ENCODE measurements at places on chromosomes 5 and 9.

DNA sequence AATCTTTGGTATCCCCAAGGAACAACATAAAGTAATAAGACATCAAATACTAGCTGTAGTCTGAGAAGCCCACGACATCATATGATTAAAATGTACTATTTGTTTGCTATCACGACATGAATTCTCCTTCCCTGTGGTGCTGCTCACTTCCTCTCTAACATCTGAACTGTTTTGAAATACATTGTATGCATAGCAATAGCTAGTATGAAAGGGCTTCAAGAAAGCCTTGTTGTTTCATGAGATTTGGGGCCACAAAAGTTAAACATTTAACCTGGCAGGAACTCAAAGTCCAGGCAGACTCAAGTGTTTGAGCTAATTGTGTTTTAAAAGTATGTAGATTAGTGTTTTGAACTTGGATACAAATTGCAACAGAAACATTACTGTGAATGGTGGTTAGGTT, 237.4 kb upstream of the PTGER4 start:
- ATAC-seq = no peak

- ATAC-seq = no peak
Measured at GRCh38 chr5:76522103-76522935, 100.9 kb downstream of the F2RL2 start.

DNA sequence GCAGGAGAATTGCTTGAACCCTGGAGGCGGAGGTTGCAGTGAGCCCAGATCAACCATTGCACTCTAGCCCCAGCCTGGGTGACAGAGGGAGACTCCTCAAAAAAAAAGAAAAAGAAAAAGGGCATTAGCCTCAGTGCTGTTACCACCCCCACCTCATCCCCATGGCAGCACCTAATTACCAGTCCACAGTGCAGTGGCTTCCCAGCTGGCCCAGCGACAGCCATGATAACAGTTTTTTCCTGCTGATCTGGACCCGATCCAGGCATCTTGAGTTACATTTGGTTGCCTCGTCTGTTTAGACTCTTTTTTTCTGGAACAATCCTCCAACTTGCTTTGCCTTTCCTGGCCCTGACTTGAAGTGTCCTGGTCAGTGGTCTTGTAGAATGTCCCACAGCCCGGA, 24.4 kb downstream of the NCS1 start:
- ATAC-seq = no peak

GRCh38 chr9:123225995-123226394, 42.4 kb downstream of the STRBP start:
- no peak for ATAC-seq

GRCh38 chr5:40681363-40682153, 1.8 kb downstream of the PTGER4 start:
- ATAC-seq = no peak

DNA sequence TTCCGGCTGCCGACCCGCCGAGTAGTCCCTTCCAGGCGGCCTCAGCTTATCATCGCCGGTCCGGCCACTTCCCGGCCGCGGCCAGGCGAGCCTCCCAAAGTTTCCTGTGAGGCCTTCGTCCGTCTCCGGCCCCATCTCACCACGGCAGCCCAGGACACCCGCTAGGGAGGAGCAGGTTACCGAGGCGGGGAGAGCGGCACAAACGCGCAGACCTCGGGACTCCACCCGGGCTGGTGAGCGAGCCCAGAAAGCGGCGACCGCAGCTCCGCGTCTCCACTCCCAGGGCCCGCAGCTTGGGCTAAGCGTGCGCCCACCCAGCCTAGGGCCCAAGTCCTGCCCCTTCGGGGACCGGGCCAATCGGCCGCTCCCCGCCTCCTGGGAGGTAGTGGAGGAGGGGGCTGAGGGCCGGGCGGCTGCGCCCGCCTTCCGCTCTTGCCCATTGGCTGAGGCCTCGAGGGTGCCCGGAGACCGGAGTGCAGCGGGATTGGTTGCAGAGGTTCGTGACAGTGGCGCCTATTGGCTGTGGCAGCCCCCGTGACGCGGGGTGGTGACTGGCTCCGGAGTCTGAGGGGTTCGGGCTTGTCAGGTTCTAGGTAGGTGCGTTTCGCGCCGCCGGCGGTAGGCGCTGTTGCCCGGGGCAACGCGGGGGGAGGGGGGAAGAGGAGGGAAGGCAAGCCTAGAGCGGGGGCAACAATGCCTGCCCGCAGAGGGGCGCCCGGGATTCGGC, 867 bp downstream of the FER start:
- ATAC-seq = peak; percentile 98

- ATAC-seq = no peak
Measured at GRCh38 chr9:123360161-123361085, 4.4 kb downstream of the CRB2 start.

DNA sequence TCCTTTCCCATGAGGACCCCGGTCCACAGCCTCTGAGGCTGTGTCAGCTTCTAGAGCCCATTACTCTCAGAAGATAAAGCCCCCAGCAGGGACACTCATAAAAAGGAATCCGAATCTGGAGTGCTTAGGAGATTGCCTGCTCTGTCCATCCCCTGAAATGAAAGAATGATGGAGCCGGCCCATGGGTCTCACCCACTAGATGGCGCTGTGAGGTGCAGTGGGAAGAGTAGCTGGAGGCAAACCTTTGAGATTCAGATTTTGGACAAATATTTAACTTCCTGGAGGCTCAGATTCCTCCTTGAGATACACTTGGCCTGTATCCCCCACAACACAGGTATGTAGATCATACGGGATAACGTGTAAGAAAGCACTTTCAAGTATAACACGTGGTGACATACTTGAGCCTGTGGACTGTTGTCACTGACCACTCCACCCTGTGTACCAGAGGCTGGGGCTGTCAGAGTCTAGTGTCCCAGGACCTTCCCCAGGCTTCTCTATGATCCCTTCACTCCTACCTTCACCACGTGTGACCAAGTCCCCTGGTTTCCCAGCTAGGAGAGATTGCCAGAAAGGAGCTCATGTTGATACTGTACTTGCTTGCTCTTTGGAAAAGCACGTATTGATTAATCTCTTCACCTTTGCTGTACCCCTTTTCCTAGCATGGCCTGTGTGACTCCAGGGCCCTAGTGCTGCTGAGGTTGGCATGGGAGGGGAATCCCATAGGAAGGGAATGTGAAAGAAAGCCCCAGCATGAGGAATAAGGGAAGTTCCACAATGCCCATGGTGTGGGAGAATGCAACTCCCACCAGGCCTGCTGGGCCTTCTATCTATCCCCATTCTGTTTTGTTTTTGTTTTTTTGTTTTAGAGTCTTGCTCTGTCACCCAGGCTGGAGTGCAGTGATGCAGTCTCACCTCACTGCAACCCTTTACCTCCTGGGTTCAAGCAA, 32.1 kb downstream of the TRMO start:
- ATAC-seq = no peak

GRCh38 chr9:101387871-101388506, 3.2 kb upstream of the BAAT start:
- no peak for ATAC-seq

DNA sequence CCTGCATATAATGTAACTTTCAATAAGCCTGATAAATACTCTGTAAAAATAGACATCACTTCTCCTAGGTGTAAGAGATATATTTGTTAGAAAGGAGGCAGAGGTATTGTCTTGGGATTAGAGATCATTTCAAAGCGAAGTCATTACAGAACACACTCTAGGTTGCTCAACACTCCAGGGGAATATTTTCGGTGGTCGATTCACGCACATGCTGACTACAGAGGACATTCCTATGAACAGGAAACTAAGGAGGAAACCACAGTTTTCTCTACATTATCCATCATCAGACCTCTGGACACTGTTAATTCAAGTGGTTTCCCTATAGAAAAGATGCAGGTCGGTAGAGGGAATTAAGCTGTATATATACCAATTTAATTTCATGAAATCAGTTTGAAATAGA, 370.0 kb downstream of the NDUFS4 start:
- ATAC-seq = no peak

- no peak for ATAC-seq
Measured at GRCh38 chr5:178320281-178320855, 87.8 kb upstream of the PHYKPL start.

- ATAC-seq = no peak
Measured at GRCh38 chr5:39005566-39006232, 68.5 kb downstream of the RICTOR start.

DNA sequence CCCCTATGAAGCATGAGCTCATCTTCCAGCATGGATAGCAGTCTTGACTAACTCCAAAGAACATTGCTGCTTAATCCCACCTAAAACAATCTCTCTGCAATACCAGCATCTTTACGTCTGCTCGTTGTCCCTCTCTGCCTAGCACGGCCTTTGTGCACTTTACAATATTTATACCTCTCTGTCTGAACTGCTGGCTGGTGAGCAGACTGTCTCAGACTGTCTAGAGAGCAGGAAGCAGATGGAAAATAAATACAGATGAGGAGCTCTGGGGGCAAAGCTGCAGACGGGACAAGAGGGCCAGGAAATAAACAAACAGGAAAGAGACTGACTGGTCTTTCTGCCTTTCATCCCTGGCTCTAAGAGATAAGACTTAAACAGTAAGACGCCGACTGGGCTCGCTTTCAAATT, 224.8 kb downstream of the ENC1 start:
- no peak for ATAC-seq

DNA sequence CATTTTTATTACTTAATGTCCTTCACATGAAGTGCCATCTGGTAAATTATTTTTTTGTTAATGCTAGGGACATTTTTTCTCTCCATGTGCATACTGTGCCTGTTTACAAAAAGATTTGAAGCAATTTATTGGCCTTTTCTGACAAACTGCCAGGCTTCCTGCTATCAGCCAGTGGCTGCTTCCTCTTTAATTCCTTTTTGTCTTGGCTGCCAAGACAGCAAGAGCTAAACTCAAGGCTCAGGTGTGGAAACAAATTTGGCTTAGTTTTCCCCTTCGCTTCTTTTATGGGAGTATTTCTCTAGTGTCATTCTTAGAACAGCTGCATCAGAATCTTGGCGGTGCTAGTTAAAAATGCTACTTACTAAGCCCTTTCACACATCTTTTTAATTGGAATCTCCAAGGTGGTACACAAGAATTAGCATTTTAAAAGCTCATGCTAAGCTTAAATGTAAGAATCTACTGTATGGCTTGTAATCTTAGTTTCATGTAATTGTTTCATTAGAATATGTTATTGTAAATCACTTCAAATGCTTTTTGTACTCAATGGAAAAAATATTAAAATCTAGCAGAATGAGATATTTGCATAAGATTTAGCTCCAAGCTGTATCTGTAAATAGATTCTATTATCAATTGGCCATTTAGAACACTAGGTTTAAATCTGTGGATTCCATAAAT, 134.2 kb upstream of the RASGRF2 start:
- no peak for ATAC-seq

- ATAC-seq = no peak
Measured at GRCh38 chr5:64688965-64689364, 1.3 kb upstream of the SHISAL2B start.

GRCh38 chr9:78314953-78315870, 18.3 kb downstream of the PSAT1 start:
- ATAC-seq = peak; percentile 13

- no peak for ATAC-seq
Measured at GRCh38 chr5:97297704-97298091, 114.7 kb upstream of the RIOK2 start.

GRCh38 chr9:124511891-124512805, 4.9 kb upstream of the NR5A1 start:
- ATAC-seq = no peak

DNA sequence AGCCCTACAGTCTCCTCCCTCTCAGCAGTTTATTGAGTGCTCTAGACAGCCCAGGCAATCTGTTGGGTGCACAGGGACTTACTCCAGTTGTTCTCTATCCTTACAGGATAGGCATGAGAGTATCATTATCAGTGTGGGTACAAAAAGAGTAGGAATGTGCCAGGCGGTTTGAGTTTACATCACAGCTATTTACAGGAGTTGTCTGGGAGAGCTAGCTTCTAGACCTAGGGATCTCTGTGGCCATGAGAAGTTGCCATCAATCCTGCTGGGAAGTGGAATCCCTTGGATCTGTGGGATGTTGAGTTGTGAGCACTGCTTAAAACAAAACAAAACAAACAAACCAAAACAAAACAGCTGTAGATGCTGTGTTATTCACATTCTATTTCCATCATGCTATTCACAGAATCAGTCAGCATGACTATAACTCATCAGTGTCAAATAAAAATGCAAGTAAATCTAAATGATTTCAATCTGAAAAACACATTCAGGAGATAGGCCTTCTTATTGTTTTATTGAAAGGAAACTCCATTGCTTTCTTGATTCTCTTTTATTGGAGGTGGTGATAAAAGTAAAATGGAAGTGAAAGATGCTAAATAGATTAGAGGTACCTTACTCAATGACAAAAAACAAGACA, 552.4 kb upstream of the ZNF608 start:
- no peak for ATAC-seq

GRCh38 chr5:24245821-24246220, 399.0 kb downstream of the CDH10 start:
- ATAC-seq = no peak

DNA sequence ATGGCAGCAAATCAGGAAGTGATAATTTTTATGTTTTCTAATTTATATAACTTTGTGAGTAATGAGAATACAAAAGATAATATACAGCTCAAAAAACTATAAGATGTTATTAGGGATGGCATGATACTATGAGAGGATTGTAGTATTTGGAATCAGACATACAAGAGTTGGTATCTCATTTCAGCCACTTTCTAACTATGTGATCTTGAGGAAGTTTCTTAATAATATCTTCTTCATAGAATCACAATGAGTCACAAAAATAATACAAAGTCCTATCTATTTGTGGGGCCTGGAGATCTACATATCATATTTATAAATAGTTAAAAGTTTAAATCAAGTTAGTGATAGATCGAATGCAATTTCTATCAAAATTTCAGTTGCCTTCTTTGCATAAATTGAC, 23.7 kb upstream of the TMED7 start:
- no peak for ATAC-seq

- no peak for ATAC-seq
Measured at GRCh38 chr5:127320032-127320965, 29.7 kb downstream of the MEGF10 start.

- no peak for ATAC-seq
Measured at GRCh38 chr9:135948446-135948845, 12.7 kb downstream of the UBAC1 start.

- no peak for ATAC-seq
Measured at GRCh38 chr5:17317473-17317872, 100.0 kb downstream of the BASP1 start.

DNA sequence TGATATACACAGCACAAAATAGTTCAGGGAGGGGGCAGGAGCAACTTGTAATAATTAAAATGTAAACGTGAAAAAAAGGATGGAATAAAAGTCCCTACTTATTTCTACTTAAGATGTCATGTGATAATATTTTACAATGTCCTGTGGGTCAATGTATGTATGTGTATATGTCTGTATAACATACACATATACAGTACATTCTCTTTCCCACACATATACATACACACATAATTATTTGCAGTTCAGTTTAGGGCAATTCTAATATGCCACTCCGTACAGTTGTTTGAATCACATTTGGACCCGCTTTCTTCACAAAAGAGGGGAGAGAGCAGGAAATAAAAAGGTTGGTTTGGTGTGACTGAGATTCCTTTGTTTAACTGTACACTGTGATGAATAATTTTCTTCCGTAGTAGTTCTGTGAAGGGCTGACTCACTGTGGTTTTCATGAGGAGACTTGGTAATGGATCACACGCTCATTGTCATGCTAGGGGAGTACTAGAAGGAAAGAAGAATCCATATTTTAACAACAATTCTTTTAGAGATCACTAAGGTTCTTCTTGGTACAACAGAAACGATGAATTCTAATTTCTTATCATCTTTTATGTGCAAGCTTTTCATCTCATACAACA, 26.2 kb upstream of the ACOT12 start:
- ATAC-seq = no peak

- ATAC-seq = no peak
Measured at GRCh38 chr9:86562691-86563090, 208.5 kb upstream of the TUT7 start.
